ENCODE measurements at places on chromosomes 11 and 22.

- no peak overlapping the region for H3K4me3 ChIP-seq
- DNase-seq = no peak
- H3K27ac ChIP-seq = no peak overlapping the region
- no peaks in the 10 kb centered on the region for H3K27me3 ChIP-seq
- no peaks in the 10 kb centered on the region for H3K36me3 ChIP-seq
These were observed 161.7 kb downstream of the RAB38 start for GRCh38 chr11:88013508-88014065.

- no peaks in the 10 kb centered on the region for H3K36me3 ChIP-seq
- no peaks in the 10 kb centered on the region for H3K27me3 ChIP-seq
- H3K4me3 ChIP-seq = peak overlapping the region; percentile 25
- H3K4me1 ChIP-seq = peaks cover 20% of the 10 kb centered on the region
- no peak for DNase-seq
These were observed 4.4 kb downstream of the ASCL2 start for GRCh38 chr11:2265854-2266585.

- DNase-seq = no peak
- no peaks in the 10 kb centered on the region for H3K27me3 ChIP-seq
- no peaks in the 10 kb centered on the region for H3K4me1 ChIP-seq
- peaks cover 5% of the 10 kb centered on the region for H3K36me3 ChIP-seq
- H3K27ac ChIP-seq = no peak overlapping the region
- H3K4me3 ChIP-seq = no peak overlapping the region
These were observed 92.2 kb upstream of the PHOX2A start for GRCh38 chr11:72336163-72336562.

- H3K4me1 ChIP-seq = no peaks in the 10 kb centered on the region
- no peak for DNase-seq
- H3K36me3 ChIP-seq = no peaks in the 10 kb centered on the region
- H3K4me3 ChIP-seq = no peak overlapping the region
- H3K27me3 ChIP-seq = no peaks in the 10 kb centered on the region
These were observed 17.5 kb downstream of the MN1 start for GRCh38 chr22:27784120-27784475.

DNA sequence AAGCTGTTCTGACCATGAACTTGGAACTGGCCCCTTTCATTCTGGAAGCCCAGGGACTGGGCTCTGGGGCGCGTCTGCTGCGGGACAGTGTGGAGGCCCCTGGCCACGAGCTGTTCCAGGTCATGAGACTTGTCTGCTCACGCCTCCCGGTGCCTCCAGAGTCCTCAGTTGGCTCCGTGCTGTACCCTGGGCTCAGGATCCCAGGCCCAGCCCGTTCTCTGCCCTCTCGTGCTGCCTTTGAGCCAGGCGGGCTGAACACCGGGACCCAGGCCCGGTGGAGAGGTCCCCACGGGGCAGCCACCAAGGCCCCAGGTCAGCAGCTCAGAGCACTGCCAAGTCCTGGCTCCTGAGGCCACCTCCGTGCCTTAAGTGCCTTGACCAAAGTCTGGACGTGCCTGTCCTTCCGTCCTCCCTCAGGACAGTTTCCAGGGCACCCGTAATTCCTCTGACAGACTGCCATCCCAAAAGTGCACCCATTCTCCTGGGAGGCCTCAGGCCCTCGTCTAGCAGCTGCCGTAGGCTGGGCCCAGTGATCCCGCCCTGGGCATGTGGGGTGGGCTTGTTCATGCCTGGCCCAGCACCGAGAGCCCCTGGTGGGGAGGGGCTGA is 36.3 kb upstream of the PPARA start:
- peaks cover 32% of the 10 kb centered on the region for H3K36me3 ChIP-seq
- no peak overlapping the region for H3K27ac ChIP-seq
- no peak for DNase-seq
- H3K27me3 ChIP-seq = no peaks in the 10 kb centered on the region
- H3K4me3 ChIP-seq = no peak overlapping the region

- no peaks in the 10 kb centered on the region for H3K4me1 ChIP-seq
- no peaks in the 10 kb centered on the region for H3K27me3 ChIP-seq
- no peaks in the 10 kb centered on the region for H3K36me3 ChIP-seq
These were observed 28.5 kb downstream of the LRRC74B start for GRCh38 chr22:21074102-21074715.

DNA sequence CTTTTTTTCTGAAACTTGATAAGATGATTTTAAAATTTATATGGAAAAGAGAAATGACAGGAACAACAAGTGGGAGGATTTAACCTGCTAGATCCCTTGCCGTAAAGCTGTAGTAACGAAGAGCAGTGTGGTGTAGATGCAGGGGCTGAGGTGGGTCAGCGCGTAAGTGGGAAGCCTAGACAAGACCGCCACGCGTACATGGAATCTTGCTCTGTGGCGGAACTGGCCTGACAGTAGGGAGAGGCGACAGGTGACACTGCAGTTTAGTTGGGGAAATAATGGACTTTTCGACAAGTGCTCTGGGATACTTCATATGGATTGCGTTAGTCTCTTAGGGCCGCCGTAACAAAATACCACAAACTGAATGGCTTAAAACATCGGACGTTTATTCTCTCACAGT is 28.8 kb downstream of the TNRC6B start:
- H3K4me1 ChIP-seq = peaks cover 29% of the 10 kb centered on the region
- DNase-seq = no peak
- H3K27ac ChIP-seq = no peak overlapping the region
- H3K36me3 ChIP-seq = no peaks in the 10 kb centered on the region

GRCh38 chr11:80084608-80085007 is 643.8 kb upstream of the TENM4 start:
- H3K27ac ChIP-seq = no peak overlapping the region
- no peak for DNase-seq
- H3K27me3 ChIP-seq = no peaks in the 10 kb centered on the region
- no peaks in the 10 kb centered on the region for H3K36me3 ChIP-seq
- no peaks in the 10 kb centered on the region for H3K4me1 ChIP-seq

- peak; percentile 14 for DNase-seq
- H3K27me3 ChIP-seq = no peaks in the 10 kb centered on the region
These were observed 147.5 kb upstream of the CTSC start for GRCh38 chr11:88484873-88485621.

GRCh38 chr11:34275486-34275885 is 82.3 kb downstream of the ABTB2 start:
- no peaks in the 10 kb centered on the region for H3K4me1 ChIP-seq
- H3K27ac ChIP-seq = no peak overlapping the region
- H3K36me3 ChIP-seq = no peaks in the 10 kb centered on the region

DNA sequence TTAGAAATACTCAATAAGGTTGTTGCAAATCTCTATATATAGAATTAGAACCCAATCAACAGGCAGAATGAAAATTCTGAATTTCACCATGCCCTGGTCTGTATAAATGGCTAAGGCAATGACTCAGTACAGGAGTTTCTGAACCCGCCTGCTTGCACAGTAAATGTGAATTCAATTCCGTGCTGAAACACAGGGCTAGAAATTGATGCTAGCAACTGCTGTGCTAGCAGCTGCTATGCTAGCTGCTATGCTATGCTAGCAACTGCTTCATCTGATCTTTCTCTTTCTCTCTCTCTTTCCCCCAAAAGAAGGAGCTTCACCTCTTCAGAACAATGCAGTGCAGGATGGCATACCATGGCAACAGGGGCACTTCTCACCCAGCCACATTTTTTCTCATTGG is 9.7 kb upstream of the OR52J3 start:
- H3K27ac ChIP-seq = no peak overlapping the region

DNA sequence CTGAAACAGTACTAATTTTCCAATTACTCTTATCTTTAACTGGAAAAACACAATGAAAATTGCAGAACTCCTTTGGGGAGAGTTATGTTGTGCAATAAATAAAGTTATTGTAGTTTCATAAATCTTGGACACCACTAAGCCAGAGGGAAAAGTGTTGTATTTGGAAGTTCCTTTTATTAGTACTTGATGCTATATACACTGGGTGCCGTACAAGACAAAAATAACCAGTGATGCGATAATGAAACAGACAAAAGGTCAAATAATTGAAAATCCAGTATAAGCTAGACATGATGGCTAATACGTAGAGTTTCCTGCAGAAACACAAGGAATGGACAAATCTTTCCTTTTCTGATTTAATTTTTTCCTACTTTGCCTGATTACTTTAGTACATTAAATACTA is 541.1 kb downstream of the ETS1 start:
- H3K4me3 ChIP-seq = no peak overlapping the region
- no peak overlapping the region for H3K27ac ChIP-seq
- H3K27me3 ChIP-seq = no peaks in the 10 kb centered on the region
- H3K36me3 ChIP-seq = no peaks in the 10 kb centered on the region

DNA sequence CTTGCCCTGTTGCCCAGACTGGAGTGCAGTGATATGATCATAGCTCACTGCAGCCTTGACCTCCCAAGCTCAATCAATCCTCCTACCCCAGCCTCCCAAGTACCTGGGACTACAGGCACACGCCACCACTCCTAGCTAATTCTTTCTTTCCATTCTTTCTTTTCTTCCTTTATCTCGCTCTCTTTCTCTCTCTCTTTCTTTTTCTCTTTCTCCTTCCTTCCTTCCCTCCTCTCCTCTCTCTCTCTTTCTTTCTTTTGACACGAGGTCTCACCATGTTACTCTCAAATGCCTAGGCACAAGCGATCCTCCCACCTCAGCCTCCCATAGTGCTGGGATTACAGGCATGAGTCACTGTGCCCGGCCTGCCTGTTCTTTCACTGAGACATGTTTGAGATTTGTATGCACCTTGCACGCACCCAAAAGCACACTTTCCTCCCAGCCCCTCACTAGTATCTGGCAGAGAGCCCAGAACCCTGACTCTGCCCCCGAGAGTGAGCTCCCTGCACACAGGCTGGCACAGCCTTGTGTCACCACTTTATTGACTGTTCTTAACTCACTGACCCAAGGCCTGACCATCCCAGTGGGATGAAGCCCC is 56.8 kb downstream of the CD6 start:
- H3K4me3 ChIP-seq = peak overlapping the region; percentile 30
- no peak for DNase-seq
- no peaks in the 10 kb centered on the region for H3K36me3 ChIP-seq
- H3K27me3 ChIP-seq = no peaks in the 10 kb centered on the region
- peaks cover 44% of the 10 kb centered on the region for H3K4me1 ChIP-seq
- peak overlapping the region; percentile 76 for H3K27ac ChIP-seq

DNA sequence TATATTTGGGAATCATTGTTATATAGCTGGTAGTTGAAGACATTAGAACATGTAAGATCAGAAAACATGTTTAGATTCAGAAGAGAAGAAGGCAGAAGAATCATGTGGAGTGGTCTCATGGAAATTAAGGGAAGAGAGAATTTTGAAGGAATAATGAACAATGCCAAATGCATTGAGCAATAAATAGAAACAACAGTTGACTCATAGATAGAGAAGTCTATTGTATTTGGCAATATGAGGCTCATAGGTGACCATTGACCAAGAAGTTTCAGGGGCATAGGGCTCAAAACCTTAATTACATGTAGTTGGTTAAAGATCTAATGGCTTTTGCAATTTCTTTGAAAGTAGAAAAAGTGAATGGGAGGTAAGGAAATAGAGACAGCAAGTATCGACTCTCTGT is 123.9 kb downstream of the PAX6 start:
- H3K36me3 ChIP-seq = no peaks in the 10 kb centered on the region
- no peaks in the 10 kb centered on the region for H3K27me3 ChIP-seq
- no peak overlapping the region for H3K27ac ChIP-seq
- H3K4me1 ChIP-seq = no peaks in the 10 kb centered on the region
- H3K4me3 ChIP-seq = no peak overlapping the region
- no peak for DNase-seq

- no peak for DNase-seq
- no peaks in the 10 kb centered on the region for H3K36me3 ChIP-seq
- H3K4me3 ChIP-seq = no peak overlapping the region
- H3K4me1 ChIP-seq = no peaks in the 10 kb centered on the region
- H3K27ac ChIP-seq = no peak overlapping the region
- no peaks in the 10 kb centered on the region for H3K27me3 ChIP-seq
These were observed 91.2 kb downstream of the TEAD1 start for GRCh38 chr11:12765428-12765827.

DNA sequence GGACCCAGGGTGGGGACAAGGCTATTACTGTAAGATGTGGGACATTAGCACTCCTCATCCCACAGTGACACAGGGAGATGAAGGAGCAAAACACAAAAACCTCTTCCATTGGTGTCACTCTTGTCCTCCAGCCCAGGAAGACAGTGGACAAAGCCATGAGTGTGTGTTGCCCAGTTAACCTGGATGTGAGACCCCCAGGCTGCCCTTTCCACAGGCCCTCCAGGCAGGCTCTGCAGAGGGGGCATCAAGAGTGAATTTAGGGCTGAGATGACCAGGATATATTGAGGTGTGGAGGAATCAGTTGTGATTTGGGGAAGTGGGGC is 111.3 kb downstream of the GGTLC2 start:
- peaks cover 70% of the 10 kb centered on the region for H3K4me1 ChIP-seq
- H3K36me3 ChIP-seq = no peaks in the 10 kb centered on the region
- no peak overlapping the region for H3K27ac ChIP-seq
- no peaks in the 10 kb centered on the region for H3K27me3 ChIP-seq

- H3K4me1 ChIP-seq = no peaks in the 10 kb centered on the region
- no peak for DNase-seq
- no peaks in the 10 kb centered on the region for H3K27me3 ChIP-seq
- H3K27ac ChIP-seq = no peak overlapping the region
These were observed 7.7 kb upstream of the GLYATL1B start for GRCh38 chr11:59078435-59078834.

DNA sequence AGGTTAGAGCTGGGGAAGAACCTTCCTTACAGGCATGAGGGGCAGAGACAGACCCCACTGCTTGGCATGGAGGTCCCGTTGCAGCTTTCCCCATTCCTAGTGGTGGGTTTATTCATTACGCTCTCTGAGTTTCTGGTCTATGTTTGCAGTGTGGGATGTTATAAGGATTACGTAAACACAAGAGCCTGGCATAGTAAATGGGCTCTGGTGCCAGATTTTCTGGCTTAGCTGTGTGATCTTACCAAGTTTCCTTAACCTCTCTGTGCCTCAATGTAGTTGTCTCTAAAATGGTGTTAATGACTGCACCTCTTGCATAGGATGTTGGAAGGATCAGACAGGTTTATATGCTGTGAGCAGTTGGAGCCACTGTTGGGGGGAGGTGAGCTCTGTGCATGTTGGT is 15.1 kb downstream of the DTX4 start:
- H3K27ac ChIP-seq = no peak overlapping the region
- H3K4me3 ChIP-seq = no peak overlapping the region
- DNase-seq = no peak
- no peaks in the 10 kb centered on the region for H3K36me3 ChIP-seq
- no peaks in the 10 kb centered on the region for H3K4me1 ChIP-seq

DNA sequence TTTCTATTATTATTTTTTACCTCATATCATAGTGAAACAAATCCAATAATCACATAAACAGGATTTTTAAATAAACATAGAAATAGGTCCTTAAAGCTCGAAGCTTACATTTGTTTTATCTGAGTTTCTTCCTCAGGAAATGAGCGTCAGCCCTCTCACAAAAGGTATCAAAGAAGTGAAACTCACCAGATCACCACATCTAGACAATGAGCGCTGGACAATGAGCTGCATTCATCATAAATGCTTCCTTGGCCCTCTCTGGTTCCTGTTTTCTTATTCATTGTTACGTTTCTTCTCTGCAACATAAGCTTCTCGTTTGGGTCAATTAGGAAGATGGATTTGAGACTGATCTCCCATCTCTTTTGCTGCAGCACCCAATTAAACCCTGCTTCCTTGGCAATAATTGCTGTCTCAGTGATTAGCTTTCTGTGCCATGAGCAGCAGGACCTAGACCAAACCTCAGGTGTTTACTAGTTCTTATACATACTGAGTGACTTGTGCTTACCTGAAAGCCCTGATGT is 649.9 kb upstream of the LUZP2 start:
- H3K4me3 ChIP-seq = no peak overlapping the region
- no peaks in the 10 kb centered on the region for H3K27me3 ChIP-seq
- H3K4me1 ChIP-seq = no peaks in the 10 kb centered on the region
- H3K27ac ChIP-seq = no peak overlapping the region

GRCh38 chr11:57356268-57356667 is 18.1 kb downstream of the P2RX3 start:
- H3K4me3 ChIP-seq = no peak overlapping the region
- DNase-seq = no peak
- H3K36me3 ChIP-seq = no peaks in the 10 kb centered on the region
- H3K27ac ChIP-seq = no peak overlapping the region

Measured in naive thymus-derived CD4-positive, alpha-beta T cell (primary cell).